ENCODE measurements at places on chromosomes 6 and 20. TPM values are rescaled to one million over a fixed set of nuclear protein-coding genes. Genes with fewer than 3 reads are reported as not detected.

IL20RA gene
- polyA plus RNA-seq: 0.02 TPM

RAD21L1 gene
- polyA plus RNA-seq: not detected

- no peak for DNase-seq
These were observed 163.0 kb downstream of the SLC24A3 start for GRCh38 chr20:19375395-19375794.

TPBG gene
- 75.6 TPM for polyA plus RNA-seq

GRCh38 chr6:150491131-150491810 is 108.4 kb upstream of the PLEKHG1 start:
- no peak for DNase-seq

CAGE1 gene
- polyA plus RNA-seq: not detected
